ENCODE measurements at places on chromosomes 5 and 9. TPM values are rescaled to one million over a fixed set of nuclear protein-coding genes. Genes with fewer than 3 reads are reported as not detected.

DNA sequence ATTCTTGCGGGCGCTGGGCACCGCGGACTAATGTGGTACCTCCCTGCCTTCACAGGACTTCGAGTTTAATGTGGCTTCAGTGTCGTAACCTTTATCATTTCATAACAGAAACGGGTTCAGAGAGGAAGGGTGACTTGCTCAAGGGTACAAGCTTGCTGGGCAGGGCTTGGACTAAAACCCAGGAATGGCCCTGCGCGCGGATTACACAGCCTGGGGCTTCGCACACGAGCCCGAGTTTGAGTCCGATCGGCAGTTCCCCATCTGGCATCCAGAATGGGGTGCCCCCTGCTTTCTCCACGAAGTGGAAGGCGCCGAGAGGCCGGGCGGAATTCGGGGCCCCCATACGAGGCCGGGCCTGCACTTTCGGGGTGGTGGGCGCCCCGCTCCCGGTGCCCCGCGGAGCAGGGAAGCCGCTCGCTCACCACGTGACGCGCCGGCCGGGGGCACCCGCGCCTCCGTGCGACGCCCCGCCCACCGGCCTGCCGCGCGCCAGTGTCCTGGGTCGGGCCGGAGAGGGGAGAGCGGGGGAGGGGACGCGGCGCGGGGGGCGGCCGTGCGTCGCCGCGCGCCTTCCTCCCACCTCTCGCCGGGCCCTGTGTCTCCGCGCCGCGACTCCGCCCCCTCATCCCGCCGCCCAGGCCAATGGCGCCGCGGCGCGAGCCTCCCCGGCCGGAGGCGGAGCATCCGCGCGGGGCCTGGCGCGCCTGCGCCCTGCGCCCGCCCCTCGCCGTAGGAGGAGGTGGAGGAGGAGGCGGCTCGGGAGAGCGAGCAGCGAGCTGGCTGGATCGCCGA is at the start of gene SET:
SET (plus strand) TSS at position 722 of the 792 bp plus-strand sequence. CDS start 361 bp downstream, outside the sequence.
- DNase-seq, result peak; percentile 95

- DNase-seq, result no peak
Measured at GRCh38 chr5:174426388-174426787, 298.0 kb upstream of the MSX2 start.

GRCh38 chr9:93329629-93330280 is 121.7 kb upstream of the FAM120A start:
- DNase-seq, result no peak

GRCh38 chr5:120510098-120510637 is 46.1 kb downstream of the PRR16 start:
- DNase-seq, result no peak

- no peak for DNase-seq
Measured at GRCh38 chr5:93039888-93040287, 541.1 kb downstream of the NR2F1-AS1 start.

- no peak for DNase-seq
Measured at GRCh38 chr9:112831969-112832368, 58.7 kb downstream of the SLC46A2 start.

GRCh38 chr9:16337322-16338029 is 533.0 kb downstream of the BNC2 start:
- DNase-seq, result no peak

- no peak for DNase-seq
Measured at GRCh38 chr5:5522336-5522735, 99.9 kb downstream of the ICE1 start.

GRCh38 chr9:27090711-27091110 is 18.3 kb upstream of the TEK start:
- DNase-seq, result no peak

DNA sequence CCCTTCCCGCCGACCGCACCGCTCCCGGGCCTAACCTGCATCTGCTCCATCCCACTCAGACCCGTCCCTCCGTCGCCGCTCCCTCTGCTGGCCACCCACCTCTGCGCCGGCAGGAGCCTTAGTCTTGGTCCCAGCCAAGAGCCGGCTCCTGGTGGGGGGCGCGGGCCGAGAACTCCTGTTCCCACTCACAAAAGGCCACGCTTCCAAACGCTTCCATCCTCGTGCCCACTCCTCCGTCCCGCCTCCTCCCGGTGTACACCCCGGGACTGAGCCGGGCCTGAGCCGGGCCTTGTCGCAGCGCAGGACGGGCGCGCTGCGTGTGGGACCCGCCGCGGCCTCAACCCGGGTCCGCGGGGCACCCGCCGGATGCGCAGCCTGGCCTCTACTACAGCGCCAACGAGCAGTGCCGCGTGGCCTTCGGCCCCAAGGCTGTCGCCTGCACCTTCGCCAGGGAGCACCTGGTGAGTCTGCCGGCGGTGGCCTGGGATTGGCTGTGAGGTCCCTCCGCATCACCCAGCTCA is 7.5 kb downstream of the ADAMTS13 start:
- DNase-seq, result peak; percentile 31

DNA sequence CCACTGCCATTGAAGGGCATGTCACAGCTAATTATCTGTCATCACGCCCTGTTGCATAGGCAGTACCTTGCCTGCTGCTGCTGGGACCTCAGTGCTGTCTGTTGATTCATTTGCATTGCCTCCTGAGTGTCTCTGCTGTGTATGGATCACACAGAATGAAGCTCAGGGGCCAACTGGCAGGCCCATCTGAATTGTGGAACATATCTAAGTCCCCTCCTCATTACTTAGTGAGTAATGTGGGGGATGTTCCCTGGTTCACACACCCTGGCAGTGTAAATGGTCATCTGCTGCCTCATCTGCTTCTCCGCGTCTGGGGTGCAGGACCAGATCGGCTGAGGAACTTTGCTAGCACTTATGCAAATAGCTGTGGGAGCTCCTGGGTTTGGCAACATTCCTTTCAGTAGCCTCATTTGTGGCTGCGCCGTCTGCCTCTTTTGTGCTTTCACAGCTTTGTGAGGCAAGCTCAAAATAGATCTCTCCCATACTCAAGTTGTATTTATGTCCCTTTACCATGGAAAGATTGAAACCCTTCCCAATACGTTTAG is 25.4 kb downstream of the TYRP1 start:
- DNase-seq, result no peak

- no peak for DNase-seq
Measured at GRCh38 chr5:10702911-10703491, 58.0 kb downstream of the DAP start.

DNA sequence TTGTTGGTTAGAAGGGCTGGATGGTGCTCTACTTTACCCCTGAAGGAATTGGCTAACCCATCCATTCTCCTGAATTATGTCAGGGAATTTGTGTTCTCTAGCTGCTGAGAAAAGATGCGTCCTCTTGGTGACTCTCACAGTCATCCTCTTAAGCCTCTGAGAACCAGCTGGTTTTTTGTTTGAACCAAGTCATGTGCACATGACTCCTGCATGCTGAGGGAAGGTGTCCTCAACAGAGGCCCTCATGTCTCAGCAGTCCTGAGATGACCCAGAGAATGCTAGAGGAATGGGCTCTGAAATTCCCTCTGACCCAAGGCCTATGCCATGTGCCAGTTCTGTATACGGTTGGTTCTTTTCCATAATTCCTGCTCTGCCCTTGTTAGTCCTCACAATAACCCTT is 10.4 kb upstream of the C5orf63 start:
- DNase-seq, result no peak

DNA sequence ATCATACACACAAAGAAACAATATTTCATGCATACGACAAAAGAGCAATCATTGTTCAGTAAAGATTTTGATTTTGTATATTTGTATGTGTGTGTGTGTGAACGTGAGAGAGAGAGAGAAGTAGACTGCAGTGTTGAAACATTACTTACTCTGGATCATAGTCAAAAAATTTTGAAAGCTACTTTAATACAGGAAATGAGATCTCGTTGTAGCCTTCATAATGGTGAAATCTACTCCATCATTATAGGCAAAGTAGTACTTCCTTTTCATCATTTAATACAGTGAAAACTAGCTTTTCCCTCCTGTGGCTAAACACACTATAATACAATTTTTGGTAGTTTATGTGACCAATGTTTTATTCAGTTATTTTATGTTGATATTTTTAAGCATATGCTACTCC is 1427.7 kb upstream of the C9orf72 start:
- no peak for DNase-seq

GRCh38 chr9:95852059-95853032 is 23.1 kb upstream of the ERCC6L2 start:
- DNase-seq, result no peak

DNA sequence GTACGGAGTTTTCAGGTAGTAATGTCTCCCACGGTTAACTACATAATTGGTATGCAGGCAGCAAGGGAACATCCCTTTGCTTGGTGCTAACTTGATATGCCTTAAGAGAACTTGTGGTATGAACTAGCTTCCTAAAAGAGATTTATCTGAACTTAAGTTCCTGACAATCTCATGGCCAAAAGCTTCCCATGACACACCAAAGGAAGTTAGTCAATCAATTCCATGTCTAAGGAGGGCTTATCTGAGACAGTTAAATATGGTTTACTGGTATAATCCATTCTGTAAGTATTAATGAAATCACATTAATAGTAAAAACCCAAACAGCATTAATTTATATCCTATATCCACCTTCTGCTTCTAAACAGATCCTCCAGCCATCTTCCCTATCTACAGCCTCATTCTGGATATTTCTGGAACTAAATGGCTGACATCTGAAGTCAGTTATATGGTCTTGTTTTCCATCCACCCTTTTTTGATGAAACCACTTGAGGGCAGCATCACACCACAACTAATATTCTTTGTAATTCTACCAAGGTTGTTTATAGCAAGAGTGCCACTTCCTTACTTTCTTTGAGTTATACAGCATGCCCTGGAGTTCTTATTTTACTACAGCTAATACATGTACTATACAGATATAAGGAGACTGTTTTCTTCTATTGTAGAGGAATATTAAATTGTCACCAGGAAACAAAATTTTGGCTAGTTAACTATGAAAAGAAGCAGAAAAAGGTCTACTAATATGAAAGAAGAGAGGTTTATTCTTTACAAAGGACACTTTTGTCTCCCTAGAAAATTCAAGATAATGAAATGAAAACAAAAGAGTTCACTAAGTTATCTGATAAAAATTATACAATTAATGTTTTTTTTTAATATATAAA is 34.7 kb downstream of the SHOC1 start:
- DNase-seq, result peak; percentile 72

DNA sequence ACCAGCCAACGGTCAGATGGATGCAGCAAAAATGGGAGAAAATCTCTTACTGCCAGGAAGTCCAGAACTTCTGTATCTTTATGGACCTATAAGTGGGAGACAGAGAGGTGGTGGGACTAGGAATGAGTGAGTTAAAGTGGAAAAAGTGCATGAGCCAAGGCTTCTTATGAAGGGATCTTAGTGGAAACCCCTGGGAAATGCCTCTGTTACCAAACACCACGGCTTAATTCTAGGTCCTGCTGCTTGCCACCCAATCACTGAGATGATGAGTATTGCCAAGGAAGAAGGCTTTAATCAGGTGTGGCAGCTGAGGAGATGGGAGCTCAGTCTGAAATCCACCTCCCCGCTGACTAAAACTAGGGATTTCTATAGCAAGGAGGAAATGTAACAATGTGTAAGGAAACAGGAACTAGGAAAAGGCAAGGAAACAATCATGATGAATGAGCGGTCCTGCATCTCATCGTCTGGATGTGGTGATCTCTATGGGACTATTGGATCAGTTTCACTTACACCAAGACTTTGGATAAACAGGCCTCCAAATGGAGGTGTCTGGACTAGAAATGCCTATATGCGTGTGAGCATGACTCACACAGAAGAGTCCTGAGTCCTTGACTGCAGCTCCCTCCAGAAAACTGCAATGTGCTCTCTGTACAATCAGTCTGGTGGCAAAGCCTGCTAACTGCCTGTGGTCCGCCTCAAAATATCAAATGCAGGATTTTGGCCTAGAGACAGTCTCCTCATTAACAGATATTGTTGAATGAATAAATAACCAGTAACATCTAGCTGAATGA is 98.2 kb upstream of the PRR16 start:
- DNase-seq, result no peak

DNA sequence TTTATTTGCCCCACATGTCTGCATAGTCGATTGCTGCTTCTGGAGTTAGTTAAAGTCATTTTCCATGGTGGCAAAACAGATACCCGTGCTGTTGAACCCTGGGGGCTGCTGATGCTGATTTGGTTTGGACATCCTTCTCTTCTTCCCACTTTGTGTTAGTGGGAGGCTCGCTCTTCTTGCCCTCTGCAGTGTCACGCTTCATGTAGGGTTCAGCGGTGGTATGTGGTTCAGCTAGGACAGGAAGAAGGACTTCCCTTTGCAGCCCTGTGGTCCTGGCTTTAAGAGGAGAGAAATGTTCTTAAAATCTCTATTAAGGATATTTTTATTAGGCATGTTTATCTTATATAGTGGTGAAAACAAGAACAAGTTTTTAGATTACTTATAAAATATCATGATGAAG is 36.2 kb downstream of the SLC36A1 start:
- no peak for DNase-seq

GRCh38 chr9:5736563-5737346 is 96.2 kb downstream of the ERMP1 start:
- no peak for DNase-seq

DNA sequence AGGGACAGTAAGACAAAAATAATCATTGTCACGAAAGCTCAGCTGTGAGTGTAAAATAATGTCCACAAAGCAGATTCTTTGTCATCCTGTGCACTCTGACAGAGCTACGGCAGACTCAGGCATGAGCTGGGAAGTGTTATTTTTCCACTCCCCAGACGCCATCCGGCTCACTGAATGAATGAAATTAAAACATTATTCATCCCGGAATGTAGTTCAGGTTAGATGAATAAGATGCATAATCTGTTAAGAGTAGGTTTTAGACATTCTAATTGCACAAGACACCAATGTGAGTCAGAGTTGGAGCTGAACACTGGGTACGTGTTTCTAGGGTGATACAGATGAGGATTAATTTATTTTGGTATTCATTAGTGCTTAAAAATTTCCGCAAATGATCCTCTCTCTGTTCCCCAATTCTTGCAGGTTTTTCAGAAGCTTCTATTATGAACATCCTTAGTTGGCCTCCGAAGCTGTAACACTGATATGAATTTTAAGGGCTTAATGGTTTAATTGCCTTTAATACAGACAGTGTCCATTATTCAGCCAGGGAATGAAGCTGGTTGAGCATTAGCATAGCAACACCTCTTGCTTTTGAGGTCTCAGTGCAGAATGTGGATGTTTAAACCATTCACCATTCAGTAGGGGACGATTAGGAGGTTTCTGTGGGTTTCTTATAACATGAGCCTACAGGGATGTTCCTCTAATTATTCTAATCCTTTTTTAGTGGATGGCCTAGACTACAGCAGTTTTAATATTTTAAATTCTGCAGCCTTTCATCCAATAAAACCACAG is 65.6 kb upstream of the FRRS1L start:
- no peak for DNase-seq

DNA sequence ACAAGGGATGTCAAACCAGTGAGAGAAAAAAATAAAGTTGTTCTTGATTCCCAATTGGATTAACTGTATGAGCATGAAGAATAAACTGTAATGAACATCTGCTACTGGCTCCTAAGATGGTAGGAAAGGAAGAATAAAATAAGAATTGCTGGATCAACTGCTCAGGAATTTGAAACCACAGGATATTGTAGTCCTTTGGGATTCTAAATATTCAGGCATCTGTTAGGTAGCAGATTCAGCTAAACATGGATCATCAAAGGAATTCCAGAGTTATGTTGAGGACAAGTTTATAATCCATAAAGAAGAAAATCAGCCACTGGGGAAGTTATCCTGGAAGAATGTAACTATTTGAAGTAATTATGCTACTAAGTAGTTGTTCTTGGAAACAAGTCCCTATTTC is 65.8 kb downstream of the ISL1 start:
- DNase-seq, result no peak

CDO1 gene
- total RNA-seq, result 5.8 TPM

SLC45A2 gene
- total RNA-seq, result not detected

C9 gene
- total RNA-seq, result not detected

SPATA31A5 gene
- not detected for total RNA-seq

LCN10 gene
- total RNA-seq, result 28.7 TPM

EGFL7 gene
- total RNA-seq, result 89.3 TPM

ORM2 gene
- total RNA-seq, result not detected

LVRN gene
- 0.19 TPM for total RNA-seq

NEUROG1 gene
- not detected for total RNA-seq

KIF12 gene
- total RNA-seq, result 0.45 TPM

Data from heart right ventricle (tissue), 16 donors.